ENCODE measurements at places on chromosomes 12 and 14.

DNA sequence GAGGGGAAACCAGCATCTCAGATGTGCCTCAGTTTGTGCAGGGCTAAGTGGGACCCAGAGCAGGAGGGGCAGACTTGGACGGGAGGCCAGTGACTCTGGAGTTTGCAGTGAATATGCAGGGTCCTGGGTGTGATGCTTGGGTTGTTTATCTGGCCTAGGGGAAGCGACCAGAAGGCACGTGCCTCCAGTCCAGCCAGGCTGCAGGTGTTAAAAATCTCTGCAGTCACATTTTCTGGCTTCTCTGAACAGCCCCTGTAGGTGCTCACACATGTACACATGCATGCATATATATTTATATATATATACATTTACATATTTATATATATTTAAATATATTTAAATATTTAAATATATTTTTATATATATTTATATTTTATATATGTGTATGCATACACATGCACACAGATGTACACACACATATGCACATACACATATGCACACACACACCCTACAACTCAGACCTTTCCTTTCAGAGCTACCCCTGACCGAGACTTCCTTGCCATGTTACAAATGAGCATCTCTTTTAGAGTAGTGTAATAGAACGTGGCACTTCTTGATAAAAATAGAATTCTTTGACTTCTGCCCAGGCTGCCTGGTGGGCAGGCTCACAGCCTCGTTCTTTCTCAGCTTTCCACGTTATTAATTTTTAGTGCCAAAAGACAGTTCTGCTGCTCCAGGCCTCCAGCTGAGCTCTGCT is 26.8 kb upstream of the TCL1B start:
- DNase-seq: no peak

GRCh38 chr14:30848449-30849240 is 25.7 kb upstream of the COCH start:
- DNase-seq: no peak

- DNase-seq: no peak
Observed at GRCh38 chr12:632102-632696, 31.0 kb downstream of the NINJ2 start.

DNA sequence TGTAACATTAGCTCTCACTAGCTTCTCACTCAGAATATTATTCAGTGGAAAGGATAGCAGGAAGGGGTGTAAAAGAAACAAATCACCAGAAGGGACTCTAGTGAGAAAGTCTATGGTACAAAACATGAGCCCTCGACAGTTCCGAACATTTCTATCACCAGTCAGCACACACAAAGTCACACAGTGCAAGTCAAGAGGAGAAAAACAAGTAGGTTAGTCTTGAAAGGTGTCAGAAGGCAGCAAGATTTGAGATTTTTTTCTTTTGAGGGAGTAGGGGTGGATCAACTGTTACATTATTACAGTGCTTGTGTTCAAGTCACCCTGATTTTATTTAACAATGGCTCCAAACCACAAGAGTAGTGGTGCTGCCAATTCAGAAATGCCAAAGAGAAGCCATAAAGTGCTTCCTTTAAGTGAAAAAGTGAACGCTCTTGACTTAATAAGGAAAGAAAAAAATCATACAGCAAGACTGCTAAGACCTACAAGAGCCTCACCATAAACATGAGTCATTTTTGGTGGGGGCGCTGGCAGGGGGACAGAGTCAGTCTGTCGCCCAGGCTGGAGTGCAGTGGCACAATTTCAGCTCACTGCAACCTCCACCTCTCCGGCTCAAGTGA is 42.3 kb downstream of the GNS start:
- no peak for DNase-seq

Data from activated CD8-positive, alpha-beta memory T cell treated with anti-CD3 and anti-CD28 coated beads for 1 hour (primary cell).